ENCODE measurements at places on chromosomes 7 and 10.

- peak; percentile 89 for DNase-seq
Observed at GRCh38 chr10:23331567-23332301, 12.9 kb downstream of the C10orf67 start.

DNA sequence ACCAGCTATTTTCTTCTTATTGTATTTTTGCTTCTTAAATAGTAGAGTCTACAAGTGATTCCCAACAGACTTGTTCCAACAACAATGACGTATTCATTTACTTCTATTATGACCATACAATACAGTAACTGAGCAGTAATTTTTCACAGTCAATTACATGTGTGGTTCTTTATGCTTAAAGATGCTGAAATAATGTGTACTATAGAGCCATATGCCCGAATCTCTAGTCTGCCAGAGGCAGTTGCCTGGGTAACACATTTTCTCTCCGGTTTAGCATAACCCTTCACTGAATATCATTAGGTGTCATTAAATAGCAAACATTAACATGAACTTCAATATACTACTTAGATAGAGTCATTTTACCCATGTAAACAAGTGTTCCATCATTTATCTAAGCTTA, 75.0 kb downstream of the SLC25A13 start:
- DNase-seq, result no peak

DNA sequence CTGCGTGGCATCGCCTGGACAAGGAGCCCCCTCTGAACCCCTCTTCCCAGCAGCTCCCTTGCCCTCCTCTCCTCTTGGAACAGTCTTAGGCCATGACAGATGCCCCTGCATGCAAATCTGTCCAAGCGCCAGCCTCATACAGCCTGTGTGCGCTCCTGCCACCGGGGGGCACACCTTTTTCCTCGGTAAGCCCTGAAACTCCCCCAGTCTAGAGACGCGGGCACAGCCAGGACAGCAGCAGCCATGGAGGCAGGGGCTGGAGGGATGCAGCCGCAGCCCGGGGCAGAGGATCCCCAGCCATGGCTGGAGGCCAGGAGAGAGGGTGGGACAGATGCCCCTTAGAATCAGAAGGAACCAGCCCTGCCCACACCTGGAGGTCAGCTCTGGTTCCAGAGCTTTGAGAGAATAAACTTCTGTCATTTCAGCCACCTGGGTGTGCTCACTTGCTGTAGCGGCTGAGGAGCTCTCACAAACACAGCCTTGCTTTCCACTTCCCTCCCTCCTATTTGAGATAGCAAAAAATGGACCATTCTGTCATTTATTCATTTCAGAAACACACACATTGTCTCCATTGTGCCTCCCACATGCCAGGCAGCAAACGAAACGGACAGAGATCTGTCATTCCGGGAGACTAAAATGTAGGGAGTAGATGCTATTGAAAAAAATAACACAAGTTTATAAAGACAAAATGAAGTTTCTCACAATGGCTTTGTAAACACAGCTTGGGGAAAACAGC, 241.5 kb downstream of the WDR37 start:
- no peak for DNase-seq

DNA sequence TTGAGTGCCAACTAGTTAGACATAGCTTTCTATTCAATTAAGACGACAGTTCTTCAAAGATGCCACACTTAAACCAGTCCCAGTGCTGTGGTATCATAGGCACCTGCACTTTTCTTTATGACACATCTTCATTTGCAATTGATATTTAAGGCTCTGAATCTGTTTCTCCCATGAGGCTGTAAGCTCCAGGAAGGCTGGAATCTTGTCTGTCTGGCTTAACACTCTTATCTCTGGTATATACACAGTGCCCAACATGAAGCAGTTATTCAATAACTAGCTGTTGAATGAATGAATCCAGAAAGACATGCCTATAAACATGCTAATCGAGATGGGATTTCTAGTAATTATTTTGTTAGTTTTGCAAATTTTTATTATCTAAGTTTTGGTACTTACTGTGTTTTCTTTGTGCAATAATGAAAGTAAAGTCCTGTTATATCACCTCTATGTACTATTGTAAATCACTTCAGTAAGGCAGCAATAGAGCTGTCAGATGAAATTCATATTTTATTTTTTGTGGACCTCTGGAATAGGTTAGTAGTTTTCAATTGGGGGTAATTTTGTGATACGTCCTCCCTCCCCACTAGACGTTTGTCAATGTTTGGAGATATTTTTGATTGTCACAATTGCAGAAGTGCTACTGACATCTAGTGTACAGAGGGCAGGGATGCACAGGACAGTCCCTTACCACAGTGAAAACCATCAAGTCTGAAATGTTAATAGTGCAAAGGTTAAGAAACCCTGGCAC, 51.3 kb upstream of the STEAP4 start:
- DNase-seq, result peak; percentile 31

DNA sequence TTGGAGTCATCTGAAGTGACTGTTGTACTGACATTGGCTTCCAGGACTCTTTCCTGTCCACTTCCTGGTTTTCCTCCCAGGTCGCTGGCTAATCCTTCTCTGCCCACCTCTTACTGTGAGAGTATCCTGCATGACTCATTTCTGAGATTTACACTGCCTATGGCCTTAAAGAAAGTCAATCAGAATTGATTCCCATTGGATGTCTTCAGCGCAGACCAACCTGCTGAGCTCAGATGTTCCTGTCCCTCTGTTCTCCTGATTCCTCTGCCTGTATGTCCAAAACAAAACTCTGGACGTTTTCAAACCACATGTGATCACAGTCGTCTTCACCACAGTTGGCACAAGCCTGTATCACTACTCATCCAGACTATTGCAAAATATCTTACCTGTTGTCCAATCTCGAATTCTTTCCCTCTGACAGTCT, 262.1 kb downstream of the CREB5 start:
- no peak for DNase-seq

DNA sequence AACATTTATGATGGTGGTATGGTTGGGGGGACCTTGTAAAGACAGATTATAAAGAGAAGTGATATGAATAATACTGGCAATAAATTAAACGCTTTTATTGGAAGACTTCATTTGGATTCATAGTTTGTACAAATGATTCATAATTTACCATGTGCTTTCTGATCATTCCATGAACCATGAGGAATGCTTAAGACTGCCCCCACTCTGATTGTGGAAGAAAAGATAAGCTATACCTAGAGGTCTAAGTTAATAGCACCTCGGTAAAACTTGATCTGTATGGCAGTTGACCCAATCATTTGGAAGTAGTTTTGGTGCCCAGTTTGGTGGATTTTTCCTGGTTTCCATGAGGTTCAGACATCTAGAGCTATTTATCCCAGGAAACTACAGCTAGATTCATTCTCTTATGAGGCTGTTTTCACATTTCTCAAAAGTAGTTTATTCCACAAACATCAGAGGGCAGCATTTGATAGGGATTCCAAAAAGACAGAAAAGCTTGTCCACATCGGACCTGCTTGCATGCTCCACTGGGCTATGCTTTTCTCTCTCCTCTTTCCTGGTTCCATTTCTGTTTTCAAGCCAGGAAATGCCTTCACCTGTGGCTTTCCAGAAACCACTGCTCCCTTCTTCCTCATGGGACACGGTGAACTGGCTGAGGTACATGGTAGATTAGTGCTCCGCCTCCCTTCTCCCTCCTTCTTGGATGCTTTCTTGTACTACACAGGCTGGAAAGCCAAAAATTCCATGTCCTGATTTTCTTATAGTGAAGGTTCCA, 29.2 kb downstream of the TFAM start:
- peak; percentile 89 for DNase-seq

DNA sequence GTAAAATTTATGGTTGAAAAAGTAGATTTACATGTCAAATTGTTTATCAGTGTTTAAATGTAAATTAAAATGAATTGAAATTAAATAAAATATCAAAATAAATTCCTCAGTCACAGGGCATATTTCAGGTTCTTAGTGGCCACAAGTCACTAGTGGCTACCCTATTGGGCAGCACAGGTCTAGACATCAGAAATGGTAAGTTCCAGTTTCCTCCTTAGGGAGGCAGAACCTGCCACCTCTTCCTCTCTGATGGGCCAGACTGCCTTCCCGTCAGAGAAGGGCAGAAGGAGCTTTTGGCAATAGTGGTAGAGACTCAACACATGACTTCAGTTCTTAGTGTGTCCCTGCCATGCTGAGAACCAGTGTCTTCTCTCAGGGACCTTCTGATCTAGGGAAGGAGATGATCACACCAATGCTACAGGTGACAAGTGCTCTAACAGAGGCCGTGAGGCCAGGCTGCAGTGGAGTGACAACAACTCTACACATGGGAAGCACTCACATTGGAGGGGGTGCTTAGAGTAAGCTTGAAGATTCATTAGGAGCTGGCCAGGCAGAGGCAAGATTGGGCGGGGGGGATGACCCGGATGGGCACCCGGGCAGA, 14.4 kb upstream of the PCBD1 start:
- no peak for DNase-seq

GRCh38 chr10:70558871-70559810, 43.4 kb downstream of the PRF1 start:
- DNase-seq, result peak; percentile 66

DNA sequence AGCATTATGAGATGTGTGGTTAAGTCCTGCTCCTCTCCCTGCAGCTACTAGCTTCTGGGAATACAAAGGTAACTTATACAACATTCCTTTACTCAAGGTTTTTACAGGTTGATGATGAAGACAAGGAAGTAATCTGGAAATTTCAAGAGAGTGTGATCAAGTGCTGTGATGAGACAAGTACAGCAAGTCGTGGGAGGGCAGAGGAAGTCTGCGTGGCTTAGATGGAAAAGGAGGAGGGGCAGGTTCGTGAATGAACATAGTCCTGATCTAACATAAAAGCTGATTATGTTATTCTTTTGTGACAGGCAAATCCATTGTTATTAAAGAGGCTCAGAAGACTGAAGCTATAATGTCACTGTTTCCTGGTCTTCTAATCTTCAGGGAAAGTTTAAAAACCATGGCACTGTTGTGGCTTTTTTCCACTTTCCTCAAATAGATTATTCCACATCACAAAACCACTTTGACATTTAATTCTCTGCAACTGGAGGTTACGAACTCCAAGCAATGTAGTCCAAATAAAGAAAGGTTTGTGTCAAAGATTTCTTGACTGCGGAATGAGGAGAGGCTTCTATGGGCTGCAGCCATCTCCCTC, 84.1 kb downstream of the CPXM2 start:
- no peak for DNase-seq

- DNase-seq, result peak; percentile 40
Observed at GRCh38 chr7:75732764-75733630, 5.7 kb downstream of the HIP1 start.

GRCh38 chr10:125206623-125207022, 46.3 kb upstream of the CTBP2 start:
- no peak for DNase-seq

GRCh38 chr7:130719541-130719940, 14.5 kb downstream of the KLF14 start:
- no peak for DNase-seq

Data from cardiac fibroblast (primary cell).